ENCODE measurements at places on chromosomes 7 and 10. TPM values are rescaled to one million over a fixed set of nuclear protein-coding genes. Genes with fewer than 3 reads are reported as not detected.

SPDYE6 gene
- total RNA-seq: not detected

ADGRA1 gene
- total RNA-seq: not detected

DNA sequence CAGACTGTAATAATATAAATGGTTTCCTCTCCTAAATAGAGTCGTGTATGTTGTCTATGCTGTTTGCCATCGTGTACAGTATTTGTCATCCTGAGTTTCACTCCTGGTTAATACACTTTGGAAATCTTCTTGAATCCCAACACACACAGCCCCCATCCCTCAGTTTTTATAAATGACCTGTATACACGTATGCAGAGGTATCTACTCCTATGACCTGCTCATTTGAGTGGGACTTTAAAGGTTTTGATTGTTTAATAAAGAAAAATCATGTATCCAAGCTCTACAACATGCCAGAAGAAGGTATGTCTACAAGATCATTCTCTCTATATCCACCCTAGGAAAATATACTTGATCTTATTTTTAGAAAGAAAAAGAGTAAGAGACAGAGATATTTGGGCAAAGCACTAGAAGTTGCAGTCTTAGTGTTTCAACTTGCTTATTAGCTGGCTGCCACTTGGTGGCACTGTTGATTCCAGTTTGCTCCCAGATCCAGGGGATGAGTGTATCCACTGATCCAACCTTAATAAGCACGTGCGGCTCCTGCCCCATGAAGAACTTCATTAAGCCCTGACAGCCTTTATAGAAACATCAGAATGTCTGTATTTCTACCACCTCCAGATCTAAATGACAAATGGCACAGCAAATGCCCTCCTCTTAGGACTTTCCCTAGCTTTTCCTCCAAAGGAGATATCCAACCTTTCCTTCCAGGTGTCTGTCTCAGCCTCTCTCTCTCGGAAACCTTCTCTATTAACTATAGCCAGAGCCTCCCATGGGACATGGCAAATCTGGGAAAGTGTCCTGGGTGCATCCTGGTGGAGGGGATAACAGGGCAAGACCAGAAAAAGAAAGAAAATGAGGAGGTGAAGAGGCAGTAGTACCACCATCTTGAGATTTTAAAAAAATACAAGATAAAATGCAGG, 181.6 kb upstream of the NEBL start:
- H3K27me3 ChIP-seq: no peaks in the 10 kb centered on the region
- DNase-seq: peak; percentile 38
- no peaks in the 10 kb centered on the region for H3K36me3 ChIP-seq
- H3K4me3 ChIP-seq: peak overlapping the region; percentile 26

- peaks cover 48% of the 10 kb centered on the region for H3K36me3 ChIP-seq
- H3K27ac ChIP-seq: peak overlapping the region; percentile 52
- DNase-seq: no peak
Measured at GRCh38 chr7:2729893-2730716, 42.1 kb downstream of the AMZ1 start.

CYP26C1 gene
- total RNA-seq: not detected

DNA sequence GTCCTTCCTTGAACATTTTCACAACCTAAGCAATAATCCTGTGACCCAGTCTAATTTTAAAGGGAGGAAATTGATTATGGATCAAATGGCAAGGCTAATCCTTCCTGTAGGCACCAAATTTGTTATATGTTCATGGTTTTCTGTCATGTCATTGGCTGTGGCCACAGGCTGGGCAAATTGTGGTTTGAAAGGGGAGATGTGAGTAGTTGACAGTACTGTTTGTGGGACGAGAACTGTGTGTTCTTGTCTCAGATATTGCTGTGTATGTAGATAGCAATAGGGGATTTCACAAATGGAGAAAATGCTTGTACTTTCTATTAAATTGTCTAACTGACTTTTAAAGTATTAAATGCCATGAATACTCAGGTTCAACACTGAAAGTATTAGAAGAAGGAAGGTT, 8.1 kb upstream of the PRKG1 start:
- H3K36me3 ChIP-seq: no peaks in the 10 kb centered on the region
- peaks cover 16% of the 10 kb centered on the region for H3K4me1 ChIP-seq
- no peak for DNase-seq
- no peaks in the 10 kb centered on the region for H3K27me3 ChIP-seq
- no peak overlapping the region for H3K4me3 ChIP-seq

- no peak for DNase-seq
- H3K27ac ChIP-seq: no peak overlapping the region
- peaks cover 96% of the 10 kb centered on the region for H3K36me3 ChIP-seq
- no peaks in the 10 kb centered on the region for H3K27me3 ChIP-seq
Measured at GRCh38 chr10:812787-813186, 118.7 kb downstream of the LARP4B start.

All from left ventricle myocardium inferior (tissue), 1 donor.